Activated CD4-positive, alpha-beta T cell treated with anti-CD3 and anti-CD28 coated beads, Interleukin-10, Interleukin-2, amounts not matched to agents 100 ng/mL and 50 ng/mL, durations not matched to agents 16 hours and 8 hours (primary cell): ENCODE measurements at places on chromosomes 3 and 15.

DNA sequence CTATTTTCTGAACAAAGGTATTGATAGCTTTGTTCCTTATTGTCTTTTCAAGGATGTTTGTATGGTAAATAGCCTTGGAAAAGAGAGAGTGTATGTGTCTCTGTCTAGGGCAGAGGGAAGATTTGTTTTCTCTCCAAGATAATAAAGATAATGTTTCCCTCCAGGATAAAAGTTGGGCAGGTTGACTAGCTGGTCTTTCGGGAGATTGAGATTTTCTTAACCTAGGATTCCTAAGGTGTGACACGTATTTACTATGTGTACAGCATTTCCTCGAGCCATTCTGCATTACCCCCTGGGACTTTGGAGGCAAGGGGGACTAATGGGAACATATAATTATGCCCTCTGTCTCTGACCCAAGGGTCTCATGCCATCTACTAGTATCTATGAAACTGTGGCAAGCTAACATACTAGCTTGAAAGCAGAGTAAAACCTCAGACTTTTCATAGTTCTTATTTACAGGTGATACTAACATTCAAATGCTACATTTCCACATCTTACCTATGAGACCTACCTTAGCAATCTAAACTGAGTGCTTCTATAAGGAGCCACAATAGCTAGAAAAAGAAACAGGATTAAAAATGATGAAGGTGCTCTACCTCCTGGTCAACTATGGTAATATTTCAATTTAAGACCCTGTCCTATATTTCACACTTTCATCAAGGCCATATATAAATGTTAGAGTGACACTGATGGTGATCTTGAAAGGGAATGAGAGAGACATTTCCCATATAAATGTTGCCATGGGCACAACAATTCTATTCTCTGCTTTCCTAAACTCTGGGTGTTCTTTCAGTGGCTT is 252.9 kb upstream of the CBLB start:
- DNase-seq = no peak

GRCh38 chr3:40228792-40229350 is 80.6 kb upstream of the EIF1B start:
- no peak for DNase-seq

DNA sequence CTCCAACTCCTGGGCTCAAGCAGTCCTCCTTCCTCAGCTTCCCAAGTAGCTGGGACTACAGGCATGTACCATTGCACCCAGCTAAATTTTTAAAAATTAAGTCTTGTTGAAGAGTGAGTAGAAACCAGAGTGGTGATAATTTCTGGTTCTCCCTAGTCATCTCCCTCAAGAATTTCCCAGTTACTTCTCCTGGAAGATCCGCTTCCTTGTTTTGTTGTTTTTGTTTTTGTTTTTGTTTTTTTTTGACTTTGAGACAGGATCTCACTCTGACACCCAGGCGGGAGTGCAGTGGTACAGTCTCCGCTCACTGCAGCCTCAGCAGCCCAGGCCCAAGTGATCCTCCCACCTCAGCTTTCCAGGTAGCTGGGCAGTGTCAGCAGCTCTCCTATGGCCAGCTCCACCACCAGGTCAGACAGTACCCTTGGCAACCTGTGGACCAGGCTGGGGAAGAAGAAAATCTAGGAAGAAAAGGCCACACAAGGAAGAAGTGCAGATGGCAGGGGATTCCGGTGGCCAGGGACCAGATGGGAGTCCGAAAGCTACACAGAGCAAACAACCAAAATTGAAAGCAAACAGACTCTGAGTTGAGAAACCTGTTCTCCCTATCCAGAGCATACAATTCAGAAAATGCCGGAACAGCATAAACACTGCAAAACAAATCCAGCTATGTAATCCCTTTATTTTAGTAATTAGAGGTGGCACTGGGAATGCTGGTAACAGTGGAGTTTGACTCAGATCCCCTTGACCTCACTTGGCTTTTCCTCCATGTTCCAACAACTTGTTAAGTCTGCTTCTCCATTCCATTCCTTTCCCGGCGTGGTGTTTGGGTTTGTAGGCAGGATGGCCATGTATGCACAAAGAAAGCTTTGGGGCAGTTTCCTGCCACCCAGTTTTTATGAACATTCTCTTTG is 266.6 kb upstream of the CTDSPL start:
- no peak for DNase-seq

DNA sequence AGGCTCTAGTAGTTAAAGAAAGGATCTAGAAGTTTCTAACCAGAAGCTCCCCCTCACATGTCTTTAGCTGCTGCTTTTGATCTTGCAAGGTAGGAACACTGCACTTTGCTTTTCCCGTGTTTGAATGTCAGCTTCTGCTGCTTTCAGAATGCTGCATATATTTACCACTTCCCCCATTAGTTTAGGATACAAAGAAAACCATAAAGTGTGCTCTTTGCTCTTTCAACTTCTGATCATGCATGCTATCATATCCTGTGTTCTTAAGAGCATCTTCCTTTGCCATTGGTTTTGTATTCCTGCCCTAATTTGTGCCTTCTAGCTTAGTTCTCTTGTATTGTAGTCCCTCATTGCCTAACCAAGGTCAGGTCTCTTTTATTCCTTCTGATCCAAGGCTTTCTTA is 43.3 kb downstream of the ZNF609 start:
- peak; percentile 5 for DNase-seq

- DNase-seq = no peak
Measured at GRCh38 chr3:124092811-124093210, 100.9 kb upstream of the ROPN1 start.

DNA sequence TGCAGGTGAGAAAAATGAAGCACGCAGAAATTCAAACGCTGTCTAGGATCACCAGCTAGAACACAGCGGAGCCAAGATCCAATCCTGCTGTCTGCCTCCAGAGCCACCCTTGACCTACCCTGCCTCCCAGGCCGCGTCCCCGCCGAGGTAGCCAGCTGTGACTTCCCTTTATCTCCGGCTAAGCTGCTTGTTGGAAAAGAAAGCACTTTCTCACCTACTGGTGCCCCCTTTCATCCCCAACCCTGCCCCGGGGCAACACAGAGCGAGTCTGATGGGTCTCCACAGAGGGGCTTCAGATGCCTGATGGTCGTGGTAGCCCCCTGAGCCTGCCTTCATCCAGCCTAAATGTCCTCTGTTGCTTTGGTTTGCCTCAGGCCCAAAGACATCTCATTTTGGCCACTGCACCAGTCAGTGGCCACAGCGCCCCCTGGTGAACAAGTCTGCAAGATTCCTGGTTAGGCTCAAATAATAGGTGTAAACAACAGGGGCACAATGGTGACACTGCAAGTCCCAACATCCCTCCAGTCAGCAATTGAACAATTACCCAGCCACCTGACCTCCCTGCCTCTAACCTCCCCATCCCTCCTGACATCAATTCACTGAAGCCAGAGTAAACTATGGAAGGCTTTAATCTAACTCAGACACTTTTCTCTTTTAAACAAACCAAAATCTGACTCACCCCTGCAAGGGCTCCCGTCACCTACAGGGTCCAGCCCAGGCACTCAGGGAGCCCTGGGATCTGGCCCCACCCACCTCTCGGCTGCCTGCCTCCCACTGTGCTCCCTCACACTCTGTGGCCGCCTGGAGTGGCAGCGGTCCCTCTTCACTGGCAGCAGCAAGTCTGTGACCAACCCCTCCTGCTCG is 27.3 kb upstream of the BCL2L10 start:
- peak; percentile 79 for DNase-seq

DNA sequence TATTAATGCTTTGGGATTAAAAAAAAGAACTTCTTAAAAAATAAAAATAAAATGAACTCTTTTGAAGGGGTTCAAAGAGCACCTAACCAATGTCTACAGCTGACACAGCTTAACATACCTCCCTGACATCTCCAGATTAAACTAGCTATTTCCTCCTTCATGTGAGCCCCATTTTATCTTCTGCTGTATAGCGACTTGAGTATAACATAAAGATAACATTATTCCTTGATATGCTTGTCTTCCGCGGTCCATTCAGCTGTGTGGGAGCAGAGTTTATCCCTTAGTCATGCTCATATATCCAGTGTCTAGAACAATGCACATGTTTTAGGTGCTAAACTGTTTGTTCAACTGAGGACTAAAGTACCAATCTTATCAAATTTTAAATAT is 7.8 kb upstream of the CHRM5 start:
- no peak for DNase-seq

DNA sequence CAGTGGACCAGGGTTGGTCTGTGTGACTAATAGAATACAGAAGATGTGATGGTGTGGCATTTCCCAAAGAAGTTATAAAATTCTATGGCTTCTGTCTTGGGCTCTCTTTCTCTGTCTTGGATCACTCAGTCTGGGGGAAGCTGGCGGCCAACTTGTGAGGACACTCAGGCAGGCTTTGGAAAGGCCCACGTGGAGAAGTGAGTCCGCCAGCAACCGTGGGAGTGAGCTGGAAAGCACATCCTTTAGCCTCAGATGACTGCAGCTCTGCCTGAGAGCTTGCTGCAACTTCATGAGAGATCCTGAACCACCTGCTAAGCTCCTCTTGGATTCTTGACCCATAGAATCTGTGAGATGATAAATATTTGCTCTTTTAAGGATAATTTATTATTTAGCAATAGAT is 72.0 kb upstream of the RASGRP1 start:
- DNase-seq = no peak

GRCh38 chr15:68846851-68847439 is 26.2 kb upstream of the ANP32A start:
- DNase-seq = no peak

GRCh38 chr3:189167027-189167766 is 4.6 kb upstream of the TPRG1 start:
- no peak for DNase-seq

GRCh38 chr3:14440531-14441239 is 38.3 kb downstream of the SLC6A6 start:
- no peak for DNase-seq

GRCh38 chr3:18247776-18248310 is 177.3 kb downstream of the SATB1 start:
- no peak for DNase-seq

GRCh38 chr15:99057020-99057419 is 47.9 kb upstream of the SYNM start:
- no peak for DNase-seq

- DNase-seq = no peak
Measured at GRCh38 chr3:113629584-113630421, 66.6 kb downstream of the USF3 start.

- peak; percentile 7 for DNase-seq
Measured at GRCh38 chr3:61060411-61060861, 190.8 kb downstream of the FHIT start.

- no peak for DNase-seq
Measured at GRCh38 chr3:53234130-53234840, 21.5 kb downstream of the TKT start.

DNA sequence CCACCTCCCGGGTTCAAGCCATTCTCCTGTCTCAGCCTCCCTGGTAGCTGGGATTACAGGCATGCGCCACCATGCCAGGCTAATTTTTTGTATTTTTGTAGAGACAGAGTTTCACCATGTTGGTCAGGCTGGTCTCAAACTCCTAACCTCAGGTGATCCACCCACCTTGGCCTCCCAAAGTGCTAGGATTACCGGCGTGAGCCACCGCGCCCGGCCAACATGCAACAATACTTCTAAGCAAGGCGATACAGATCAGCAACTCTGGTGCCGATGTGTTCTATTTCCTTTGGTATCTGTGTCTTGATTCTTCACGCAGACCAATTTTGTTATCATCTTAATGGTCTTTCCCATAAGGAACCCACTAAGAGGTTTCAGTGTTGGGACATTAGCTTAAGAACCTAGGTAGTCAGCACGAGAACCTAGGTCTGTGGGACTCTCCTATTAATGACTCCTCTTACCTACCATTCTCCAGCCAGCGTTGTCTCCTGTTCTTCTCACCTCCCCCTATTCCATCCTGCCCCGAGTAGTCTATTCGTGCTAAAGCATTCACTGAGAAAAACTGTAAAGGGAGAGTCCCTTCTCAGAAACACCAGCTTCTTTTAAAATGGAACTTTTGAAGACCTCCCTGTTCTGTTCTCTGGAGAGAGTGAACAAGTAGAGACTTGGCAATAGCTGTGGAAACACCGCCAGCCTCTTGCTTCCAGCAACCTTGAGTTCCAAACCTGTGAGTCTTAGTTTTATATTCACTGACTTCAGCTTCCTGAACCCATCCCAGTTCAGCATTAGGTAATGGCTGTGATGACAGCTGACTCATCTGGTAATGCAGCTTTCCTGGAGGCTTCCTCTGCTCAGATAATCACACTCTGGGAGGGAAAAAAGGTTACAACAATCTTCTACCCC is 61.2 kb downstream of the TSC22D2 start:
- no peak for DNase-seq

DNA sequence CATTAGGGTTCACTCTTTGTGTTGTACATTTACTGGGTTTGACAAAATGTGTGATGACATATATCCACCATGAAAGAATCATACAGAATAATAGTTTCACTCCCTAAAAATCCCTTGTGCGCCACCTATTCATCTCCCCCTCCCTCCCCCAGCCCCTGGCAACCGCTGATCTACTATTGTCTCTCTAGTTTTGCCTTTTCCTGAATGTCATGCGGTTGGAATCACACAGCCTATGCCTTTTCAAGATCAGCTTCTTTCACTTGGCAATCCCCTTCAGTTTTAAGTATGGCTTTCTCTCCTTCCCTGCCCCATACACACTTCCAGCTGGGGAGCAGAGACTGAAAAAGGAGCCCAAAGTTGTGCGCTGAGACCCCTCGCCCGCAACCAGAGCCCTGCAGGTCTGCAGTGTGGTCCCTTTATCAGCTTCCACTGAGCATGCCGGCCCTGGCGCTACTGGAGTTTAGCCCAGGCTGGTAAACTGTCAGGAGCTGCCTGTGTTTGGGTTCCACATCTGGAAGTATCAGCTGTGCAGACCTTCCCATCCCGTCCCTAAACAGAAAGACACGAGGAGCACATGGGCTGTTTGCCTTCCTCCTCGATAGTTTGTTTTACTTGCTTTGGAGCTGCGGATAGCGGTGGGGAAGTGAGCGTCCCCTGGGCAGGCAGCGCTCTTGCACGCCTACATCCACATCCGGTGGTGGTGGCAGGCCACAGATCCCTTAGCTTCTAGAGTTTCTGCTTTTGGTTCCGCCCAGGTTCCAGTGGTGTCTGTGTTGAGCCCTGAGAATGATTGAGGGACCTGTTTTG is 12.3 kb downstream of the BOC start:
- DNase-seq = peak; percentile 46

DNA sequence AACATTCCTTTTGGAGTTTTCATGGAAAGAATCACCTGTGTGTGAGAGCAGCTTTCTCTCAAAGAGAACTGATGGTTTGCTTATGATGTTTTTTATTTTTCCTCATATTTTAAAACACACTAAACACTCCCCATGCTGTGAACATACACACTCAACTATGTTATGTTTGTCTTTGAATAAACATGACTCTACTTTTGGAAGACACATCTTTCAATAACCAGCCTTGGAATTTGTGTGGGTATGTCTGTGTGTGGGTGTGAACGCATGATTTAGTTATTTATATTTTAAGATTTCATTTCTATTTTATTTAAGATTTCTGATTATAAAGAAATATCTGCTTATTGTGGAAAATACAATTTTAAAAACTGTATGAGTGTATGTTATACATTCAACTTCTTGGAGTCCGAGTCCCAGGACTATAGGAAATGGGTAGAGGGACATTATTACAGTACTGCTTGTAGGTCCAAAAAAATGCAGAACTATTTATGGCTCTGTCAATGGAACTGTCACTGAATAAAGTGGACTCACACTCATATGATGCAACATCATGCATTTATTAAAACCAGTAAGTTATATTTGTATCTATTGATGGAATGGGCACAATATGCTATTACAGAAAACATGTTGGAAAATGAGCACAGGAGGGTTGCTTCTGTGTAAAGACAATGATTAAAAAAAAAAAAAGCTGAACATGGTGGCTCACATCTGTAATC is 43.5 kb downstream of the PDZRN3 start:
- no peak for DNase-seq
